ENCODE measurements at places on chromosomes 2 and 18.

GRCh38 chr2:118250001-118250400 lies 161.7 kb downstream of the INSIG2 start:
- DNase-seq: no peak

GRCh38 chr2:202541137-202541536 lies 93.6 kb upstream of the FAM117B start:
- no peak for DNase-seq

- no peak for DNase-seq
These were observed 154.6 kb downstream of the OSR1 start for GRCh38 chr2:19203866-19204265.

GRCh38 chr2:195117011-195117410 lies 540.0 kb upstream of the SLC39A10 start:
- no peak for DNase-seq

GRCh38 chr2:15348045-15348444 lies 213.1 kb downstream of the NBAS start:
- no peak for DNase-seq

DNA sequence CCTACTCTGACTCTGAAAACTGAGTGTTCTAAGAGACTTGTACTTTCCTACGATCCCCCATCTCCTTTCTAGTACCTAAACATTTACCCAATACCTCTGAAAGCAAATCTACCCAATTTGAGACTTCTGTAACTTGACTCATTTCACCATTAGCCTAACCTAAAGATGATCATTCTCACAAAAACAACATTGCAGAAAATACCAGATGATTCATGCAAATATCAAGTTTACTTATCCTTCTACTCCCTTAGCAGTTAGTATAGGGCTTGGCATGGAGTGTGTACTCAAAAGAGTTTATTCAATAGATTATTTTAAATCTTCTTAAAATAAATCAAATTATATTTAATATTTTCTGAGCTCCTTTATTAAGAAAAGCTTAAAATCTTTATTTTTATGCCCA lies 89.6 kb downstream of the NR4A2 start:
- DNase-seq: no peak

- no peak for DNase-seq
These were observed 54.8 kb downstream of the AP1S3 start for GRCh38 chr2:223782629-223783028.

- DNase-seq: no peak
These were observed 21.3 kb downstream of the PLEKHB2 start for GRCh38 chr2:131126436-131126835.

DNA sequence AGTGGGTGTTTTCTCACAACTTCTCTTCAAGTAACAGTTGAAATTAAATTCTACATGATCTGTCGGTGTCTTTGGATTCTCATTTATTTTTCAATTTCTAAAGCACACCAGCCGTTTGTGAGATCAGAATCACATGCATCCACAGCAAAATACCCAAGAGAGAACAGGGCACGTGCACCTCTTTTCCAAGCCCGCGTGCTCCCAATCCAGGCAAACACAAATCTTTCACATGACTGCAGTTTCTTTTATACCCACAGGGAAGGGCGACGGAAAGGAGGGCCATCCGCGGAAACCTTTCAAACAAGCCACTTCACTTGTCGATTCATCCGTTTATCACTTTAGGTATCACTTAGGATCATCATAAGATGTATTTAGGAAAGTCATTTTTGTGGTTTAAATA lies 13.0 kb upstream of the DAPL1 start:
- DNase-seq: no peak

- DNase-seq: no peak
These were observed 10.1 kb downstream of the SERPINB8 start for GRCh38 chr18:63980027-63980426.

- DNase-seq: no peak
These were observed 25.8 kb downstream of the CTLA4 start for GRCh38 chr2:203893401-203893800.

- DNase-seq: no peak
These were observed 45.0 kb downstream of the TCF7L1 start for GRCh38 chr2:85178154-85178553.

DNA sequence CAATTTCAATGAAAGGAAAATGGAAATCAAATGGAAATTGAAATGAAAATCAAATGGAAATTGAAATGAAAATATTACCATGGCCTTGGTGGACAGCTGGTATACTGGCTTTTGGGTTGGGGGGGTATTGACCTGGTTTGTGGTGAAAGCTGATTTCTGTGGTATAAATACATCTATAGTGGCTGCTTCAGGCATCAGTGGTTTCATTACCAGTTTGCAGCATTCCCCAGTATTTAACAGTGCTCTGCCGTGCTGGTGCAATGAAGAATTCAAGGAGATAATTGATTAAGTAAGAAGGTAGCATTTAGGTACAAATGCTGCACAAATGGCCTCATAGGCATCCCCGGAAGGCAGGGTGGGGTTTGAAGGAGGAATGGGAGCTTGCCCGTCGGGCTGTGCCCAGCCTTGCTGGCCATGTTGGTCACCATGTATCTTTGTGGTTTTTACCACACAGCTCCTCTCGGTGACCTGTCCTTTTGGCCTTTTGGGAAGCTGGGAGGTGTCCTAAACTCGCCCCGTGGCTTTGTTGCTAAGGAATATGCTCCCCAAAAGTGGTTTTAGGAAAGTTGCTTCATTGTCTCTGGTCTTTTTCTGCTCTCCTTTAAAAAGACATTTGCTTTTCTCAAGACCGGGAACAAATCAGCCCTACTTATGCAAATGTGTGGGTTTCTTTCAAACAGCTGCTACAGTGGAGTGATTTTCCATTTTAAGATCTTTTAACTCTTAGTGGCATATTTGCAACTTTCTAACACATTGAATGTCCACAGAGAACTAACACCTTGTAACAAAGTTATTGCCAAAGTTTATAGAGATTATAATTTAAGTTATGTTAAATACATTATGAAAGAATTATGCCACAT lies 28.6 kb downstream of the SNTG2 start:
- no peak for DNase-seq

- DNase-seq: no peak
These were observed 127.6 kb downstream of the PIK3C3 start for GRCh38 chr18:42082415-42083234.

GRCh38 chr2:160268151-160268781 lies 68.2 kb upstream of the ITGB6 start:
- no peak for DNase-seq

DNA sequence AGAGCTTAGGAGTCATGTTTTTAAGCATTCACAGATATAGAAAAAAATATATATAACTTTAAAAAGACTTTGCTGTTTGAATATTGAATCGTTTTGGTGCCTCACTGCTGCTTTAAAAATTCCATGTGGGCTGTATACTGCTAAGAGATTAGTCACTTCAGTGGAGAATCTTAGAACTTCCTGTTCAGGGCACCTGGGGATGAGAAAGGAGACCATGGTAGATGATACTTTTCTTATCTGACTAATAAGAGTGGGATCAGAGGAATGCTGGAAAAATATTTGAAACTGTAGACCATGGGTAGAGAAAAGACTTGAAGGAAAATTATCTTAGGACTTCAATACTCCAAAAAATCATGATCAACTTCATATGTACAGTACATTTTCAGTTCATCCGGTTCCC lies 442.2 kb upstream of the SETBP1 start:
- DNase-seq: no peak

DNA sequence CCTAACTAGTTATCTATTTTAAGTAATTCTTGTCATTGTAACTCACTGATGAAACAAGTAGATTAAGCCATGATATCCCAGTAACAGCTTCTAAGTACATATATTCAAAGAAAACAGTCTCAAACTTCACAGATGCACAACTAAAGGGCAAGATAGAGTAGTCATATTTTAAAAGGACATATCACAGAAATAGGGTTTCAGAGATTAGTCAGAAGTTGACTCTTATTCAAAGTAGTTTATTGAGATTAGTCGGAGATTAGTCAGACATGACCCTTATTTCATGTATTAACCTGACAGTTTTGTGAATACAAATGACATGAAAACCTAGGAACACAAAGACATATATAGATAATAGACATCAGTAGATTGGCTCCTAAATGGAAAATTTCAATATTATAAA lies 15.9 kb upstream of the CHAC2 start:
- no peak for DNase-seq

DNA sequence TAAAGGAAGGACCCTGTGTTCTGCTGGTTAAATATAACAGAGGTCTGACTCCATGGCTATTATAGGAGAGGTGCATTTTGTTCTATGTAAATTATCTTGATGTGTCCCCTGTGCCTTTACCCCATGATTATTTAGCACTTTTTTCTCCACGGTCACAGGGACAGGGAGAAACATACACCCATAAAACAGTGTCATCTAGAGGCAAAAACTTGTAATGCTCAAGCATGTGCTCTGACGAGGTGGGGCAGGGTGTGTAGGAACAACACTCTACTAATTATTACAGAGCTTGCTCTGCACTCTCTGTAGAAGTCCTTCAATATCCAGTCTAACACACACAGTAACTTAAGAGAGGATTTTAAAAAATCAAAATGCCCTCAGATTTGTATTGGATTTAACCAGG lies 187.9 kb downstream of the NEDD4L start:
- no peak for DNase-seq

GRCh38 chr2:234952270-234953115 lies 676 bp downstream of the SH3BP4 start:
- DNase-seq: no peak

- no peak for DNase-seq
These were observed 570.8 kb upstream of the GYPC start for GRCh38 chr2:126085011-126085795.

- no peak for DNase-seq
These were observed 27.8 kb downstream of the CACNB4 start for GRCh38 chr2:152071092-152071491.

DNA sequence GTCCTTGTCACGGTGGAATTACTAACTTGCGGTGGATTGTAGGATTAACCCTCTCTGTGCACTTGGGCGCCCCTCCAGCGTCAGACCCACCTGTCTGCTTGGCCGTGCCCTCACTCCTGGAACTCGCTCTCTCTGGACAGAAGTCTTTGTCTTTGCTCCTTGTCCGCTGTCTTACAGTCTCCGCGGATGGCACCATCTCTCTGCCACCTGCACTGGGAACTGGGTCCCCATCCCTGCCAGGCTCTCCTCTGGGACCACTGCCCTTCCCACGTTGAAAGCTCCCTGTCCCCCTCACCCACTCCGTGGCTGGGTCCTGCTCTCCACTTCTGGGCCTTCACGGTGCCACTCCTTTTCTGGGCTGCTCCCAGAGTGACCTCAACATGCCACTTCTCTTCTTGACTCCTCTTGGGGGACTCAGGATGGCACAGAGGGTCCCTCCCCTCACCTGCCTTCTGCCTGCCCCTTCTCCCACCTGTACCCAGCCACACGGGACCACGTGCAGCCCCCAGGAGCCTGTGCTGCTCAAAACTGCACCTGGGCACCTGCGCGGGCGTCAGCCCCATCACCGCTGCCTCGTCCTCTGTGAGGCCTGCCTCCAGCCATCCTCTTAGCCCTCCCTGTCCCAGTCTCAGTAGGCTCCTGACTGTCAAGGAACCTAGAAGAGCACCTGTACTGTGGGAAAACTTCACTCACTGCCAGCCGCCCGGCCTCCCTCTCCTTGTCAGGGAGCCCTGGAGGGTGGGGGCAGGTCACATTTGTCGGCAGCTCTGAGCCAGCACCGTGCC lies 11.1 kb downstream of the CNDP2 start:
- no peak for DNase-seq

- DNase-seq: no peak
These were observed 11.6 kb upstream of the MALT1 start for GRCh38 chr18:58659691-58660090.

- no peak for DNase-seq
These were observed 87.8 kb downstream of the LOXHD1 start for GRCh38 chr18:46569211-46569610.

- peak; percentile 42 for DNase-seq
These were observed 47.8 kb downstream of the ZAP70 start for GRCh38 chr2:97761192-97761591.

GRCh38 chr18:78699499-78699898 lies 280.1 kb upstream of the SALL3 start:
- no peak for DNase-seq

DNA sequence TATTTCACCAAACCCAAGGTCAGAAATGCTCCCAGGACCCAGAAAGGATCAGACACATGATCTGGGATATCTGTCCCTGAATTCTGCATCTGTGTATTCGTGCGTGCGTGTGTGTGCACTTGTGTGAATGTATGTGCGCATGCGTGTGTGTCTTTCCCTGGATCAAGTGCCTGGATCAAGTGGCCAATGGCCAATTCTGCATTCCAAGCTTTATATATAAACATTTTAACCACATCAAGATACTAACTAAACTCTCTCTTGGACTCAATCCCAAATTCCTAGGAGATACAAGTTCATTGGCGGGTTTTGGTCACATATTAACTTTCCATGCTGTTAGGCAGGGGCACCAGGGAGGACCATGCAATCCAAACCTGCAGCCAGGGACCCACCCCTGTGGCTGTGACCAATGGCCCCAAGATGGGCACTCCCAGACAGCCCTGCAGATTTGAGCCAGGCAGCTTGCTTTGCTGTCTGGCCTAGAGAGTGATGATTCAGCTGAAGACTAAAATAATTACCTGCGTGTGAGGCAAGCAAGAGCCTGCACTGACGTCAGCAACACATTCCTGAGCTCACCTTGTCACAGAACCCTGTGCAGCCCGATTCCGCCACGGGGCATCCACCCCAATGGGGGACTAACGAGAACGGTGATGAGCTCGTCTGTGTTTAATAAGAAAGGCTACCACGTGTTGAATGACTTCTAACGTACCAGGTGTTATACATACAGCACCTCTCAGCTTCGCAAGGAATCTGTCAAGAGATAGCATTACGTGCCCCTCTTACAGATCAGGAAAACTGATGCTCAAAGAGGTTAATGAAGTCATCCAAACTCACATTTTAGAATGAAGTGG lies 45.3 kb upstream of the ROCK2 start:
- DNase-seq: no peak

DNA sequence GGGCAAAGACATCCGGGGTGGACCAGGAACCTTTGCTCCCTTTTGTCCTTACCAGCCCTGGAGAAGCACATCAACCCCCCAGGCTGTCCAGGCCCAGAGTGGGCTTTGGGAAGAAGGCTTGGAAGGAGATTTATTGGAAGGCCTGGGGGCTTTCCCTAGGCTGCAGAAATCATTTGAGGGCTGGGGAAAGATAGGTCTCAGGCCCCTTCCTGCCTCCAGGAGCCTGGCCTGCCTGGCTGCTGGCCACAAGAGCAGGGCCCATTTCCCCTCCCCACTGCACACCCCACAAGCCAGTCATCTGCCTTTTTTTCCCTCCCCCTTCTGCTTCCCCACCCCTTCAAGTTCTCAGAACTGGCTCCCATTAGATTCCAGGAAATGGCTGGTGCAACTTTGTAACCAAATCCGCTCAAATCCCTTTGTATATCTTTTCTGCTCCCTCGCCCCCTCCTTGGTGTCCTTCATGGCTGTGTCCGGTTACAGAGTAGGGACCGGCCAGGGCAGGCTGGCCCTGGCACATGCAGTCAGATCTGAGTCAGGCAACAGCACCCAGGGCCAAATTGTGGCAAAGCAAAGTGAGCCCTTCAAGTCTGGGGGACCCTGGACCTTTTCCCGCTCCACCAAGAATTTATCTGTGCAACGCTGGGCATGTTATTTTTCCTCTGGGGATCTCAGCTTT lies 20.8 kb upstream of the TNP1 start:
- DNase-seq: no peak

- DNase-seq: no peak
These were observed 6.8 kb downstream of the MAT2A start for GRCh38 chr2:85545780-85546240.
